ENCODE measurements at places on chromosomes 1 and 21. TPM values are rescaled to one million over a fixed set of nuclear protein-coding genes. Genes with fewer than 3 reads are reported as not detected.

DNA sequence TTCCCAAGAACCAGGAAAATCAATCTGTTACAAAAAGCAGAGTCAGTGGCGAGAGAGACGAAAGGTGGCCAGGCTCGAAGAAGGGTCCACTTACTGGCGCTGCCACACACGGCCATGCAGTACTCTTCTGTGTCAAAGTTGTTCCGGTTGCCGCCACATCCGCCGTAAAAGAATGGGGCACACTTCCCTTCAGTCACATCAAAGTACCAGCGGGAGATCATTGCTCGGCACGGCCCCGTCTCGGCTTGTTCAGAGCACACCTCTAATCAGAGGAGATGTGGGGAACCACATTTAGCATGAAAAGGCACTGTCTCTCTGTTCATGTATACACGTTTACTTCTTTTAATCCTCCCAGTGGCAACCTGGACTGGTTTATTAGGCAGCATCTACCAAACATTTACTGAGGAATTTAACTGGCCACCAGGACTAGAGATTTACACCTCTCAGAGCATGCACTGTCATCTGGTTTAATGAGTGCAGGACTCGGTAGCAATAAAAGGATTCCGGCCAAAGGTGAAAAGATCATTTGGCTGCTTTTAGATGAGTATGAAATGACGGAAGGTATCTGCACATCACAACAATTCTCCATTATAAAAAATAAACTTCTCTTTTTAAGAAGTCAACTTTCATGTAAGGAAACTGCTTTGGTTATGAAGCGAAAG, 170.5 kb downstream of the APP start:
- no peak for DNase-seq

GRCh38 chr1:176315519-176316220, 108.6 kb upstream of the COP1 start:
- DNase-seq, result no peak

- no peak for DNase-seq
Measured at GRCh38 chr1:189697113-189697512, 780.6 kb downstream of the BRINP3 start.

GRCh38 chr1:221411283-221411682, 330.6 kb downstream of the DUSP10 start:
- no peak for DNase-seq

- DNase-seq, result no peak
Measured at GRCh38 chr1:154839691-154840090, 30.4 kb downstream of the KCNN3 start.

DNA sequence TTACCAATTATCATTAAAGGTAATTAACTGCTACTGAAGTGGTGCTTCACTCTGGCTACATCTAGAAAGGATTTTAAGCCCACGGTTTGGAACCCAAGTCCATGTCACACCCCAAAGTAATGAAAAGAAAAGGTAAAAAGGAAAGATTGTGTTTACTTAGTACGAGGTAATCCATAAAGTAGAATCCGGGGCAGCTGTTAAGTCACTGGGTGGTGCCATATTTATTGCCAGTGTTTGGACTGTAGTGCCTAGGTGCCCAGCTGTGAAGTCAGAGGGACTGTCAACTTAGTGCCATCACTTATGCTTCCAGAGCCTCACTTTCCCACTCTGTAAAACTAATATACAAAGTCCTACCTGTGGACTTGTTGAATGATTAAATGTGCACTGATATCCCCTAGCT, 52.2 kb upstream of the GRHL3 start:
- no peak for DNase-seq

- no peak for DNase-seq
Measured at GRCh38 chr1:3017440-3018050, 3.7 kb upstream of the ACTRT2 start.

- DNase-seq, result no peak
Measured at GRCh38 chr1:15742339-15742801, at the start of gene TMEM82. TMEM82 (plus strand) TSS chr1:15742499; CDS start chr1:15742560, 61 bp downstream.

DNA sequence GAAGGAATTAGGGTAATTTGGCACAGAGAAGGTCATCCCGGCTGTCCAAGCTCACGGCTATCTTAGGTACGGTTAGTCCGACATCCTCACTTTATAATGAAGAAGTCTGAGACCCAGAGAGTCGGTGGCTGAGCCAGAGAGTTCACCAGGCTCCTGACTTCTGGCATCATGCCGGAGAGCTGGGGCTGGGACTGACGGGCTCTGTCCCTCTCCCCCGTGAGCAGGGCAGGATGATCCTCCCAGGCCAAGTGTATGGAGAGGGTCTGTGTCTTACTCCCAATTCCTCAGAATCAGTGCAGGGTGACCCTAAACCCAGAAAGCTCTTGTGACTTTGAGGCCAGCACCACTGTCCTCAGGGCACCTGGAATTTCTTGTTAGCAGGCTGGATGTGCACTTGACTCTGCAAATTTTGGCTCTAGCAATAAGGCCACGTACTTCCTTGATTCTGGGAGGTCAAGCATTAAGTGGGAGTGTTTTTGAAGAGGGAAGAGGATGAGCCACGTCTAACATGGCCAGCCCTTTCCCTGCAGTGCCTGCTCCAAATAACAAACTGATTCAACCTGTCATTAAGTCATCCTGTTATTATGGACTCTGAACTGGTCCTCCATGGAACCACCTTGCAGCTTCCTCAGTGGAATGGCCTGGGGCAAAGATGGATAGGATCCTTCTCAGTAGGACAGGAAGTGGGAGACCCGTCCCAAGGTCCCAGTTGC, 20.8 kb upstream of the BTG2 start:
- no peak for DNase-seq

DNA sequence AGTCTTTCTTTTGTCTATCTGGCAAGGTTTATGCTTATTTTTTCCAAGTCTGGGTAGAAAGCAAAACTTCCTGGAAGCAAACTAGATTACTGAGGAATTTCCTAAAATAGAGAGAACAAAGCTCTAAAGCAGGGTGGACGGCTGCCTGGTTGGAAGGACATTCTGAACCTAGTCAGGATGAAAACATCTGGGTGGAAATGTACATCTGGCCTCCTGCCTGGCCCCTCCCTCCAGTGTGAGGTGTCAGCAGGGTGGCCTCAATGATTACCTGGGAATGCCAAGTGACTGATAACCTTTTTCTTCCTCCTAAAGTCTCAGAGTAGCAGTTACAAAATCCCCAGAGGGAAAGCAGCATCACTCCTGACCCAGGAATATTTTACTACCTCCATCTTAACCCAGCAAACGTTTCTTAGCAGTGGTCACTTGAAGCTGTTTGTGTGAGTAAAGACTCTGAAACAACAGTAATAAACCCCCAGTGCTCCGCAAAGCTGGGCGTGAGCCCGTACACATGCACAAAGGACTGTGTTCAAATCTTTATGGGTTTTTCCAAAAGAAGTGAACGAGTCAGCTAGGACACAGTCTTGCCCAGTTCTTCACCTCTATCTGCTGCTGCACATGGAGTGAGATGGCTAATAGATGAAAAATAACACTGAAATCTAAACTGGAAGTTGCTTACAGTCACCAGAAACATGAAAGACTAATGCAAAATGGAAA, 18.9 kb downstream of the ANGPTL7 start:
- no peak for DNase-seq

DNA sequence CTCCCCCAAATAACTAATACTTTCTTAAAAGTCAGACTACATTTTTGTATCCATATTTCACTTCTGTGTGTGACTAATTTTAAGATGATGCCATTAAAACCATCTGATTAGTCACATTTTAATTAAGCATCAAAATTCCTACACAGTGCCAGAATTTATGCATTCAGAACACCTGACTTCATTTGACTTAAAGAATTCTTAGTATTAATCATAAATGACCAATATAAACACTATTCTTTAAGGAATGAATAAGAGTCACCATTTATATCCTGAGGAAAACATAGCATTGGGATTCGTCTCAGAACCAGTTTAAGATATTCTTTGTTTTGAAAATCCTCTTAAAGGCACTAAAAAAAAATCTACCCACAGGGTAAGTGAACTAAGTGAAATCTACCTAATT, 37.0 kb downstream of the TM2D1 start:
- DNase-seq, result no peak

DNA sequence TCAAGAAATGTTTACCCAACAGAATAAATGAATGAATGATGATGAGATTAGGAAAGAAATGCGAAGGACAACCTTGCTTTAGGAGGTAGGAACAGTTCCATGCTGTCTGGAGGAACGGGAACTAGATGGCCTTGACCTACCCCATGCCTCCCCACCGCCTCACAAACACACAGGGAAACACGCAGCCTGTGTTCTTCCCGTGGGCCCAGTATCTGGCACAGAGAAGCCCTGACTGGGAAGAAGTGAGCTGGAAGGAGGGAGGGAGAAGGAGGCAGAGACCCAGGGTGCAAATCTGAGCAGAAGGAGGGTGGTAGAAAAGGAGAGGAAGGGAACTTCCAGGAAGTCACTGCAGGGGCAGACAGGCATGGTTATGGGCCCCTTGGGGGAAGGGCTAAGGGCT, 3.5 kb upstream of the ADORA1 start:
- DNase-seq, result no peak

DNA sequence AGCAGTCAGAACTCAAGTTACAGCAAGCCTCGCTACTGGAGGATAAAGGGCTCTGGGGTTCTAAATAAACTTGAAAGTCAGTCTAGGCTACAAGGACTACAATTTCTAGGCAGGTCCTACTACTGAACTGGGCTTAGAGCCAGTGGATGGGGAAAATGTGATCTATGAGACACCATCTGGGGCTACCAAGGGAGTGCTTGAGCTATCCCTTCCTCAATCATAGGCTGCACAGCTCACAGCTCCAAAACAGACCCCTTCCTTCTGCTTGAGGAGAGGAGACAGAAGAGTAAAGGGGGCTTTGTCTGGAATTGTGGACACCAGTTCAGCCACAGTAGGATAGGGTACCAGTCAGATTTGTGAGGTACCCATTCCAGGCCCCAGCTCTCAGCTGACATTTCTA, 145.8 kb upstream of the SNX7 start:
- DNase-seq, result no peak

GRCh38 chr1:93979718-93980319, 70.6 kb upstream of the GCLM start:
- DNase-seq, result peak; percentile 79

- no peak for DNase-seq
Measured at GRCh38 chr21:36478941-36479340, 981 bp downstream of the CLDN14 start.

DNA sequence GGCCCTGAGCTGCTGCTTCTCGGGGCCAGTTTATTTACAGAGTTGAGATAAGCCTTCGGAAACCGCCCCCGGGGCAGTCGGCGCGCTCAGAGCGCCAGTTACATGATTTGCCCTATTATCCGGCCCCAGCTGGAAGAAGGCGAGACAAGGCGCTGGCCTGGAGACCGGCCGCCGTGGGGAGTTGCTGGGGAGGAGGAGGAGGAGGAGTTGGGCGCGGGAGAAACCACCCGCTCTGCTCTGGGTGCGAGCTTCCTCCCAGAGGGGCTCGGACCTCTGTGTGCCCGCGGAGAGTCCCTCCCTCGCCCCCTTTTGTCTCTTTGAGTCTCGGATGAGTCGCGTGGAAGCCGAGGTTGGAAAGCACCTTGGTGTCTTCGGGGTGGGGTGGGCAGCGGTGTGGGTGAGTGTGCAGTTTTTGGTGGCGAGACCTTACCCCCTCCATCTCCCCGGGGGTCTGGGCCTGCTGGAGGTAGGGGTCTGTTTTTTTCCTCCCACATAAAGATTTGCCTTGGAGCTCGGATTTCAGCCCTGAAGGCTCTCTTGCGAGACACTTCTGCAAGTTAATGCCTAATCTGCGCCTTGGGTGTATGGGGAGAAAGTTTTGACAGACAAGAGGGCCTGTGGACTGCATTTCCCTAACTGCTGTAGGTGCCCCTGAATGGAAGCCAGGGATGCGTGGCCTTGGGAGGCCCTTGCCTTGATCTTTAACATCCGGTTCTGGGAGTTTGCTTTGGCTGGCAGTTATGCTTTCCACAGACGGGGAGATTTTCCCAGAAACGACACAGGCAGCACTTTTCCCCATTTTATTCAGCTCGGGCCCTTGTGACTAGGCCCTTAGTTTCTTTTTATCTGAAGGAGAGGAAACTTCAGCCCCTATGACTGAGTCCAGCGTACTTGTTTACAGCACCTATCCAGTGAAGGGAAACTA, 80.0 kb downstream of the NDUFS5 start:
- peak; percentile 45 for DNase-seq

- DNase-seq, result no peak
Measured at GRCh38 chr1:85372683-85373377, 92.1 kb downstream of the DDAH1 start.

DNA sequence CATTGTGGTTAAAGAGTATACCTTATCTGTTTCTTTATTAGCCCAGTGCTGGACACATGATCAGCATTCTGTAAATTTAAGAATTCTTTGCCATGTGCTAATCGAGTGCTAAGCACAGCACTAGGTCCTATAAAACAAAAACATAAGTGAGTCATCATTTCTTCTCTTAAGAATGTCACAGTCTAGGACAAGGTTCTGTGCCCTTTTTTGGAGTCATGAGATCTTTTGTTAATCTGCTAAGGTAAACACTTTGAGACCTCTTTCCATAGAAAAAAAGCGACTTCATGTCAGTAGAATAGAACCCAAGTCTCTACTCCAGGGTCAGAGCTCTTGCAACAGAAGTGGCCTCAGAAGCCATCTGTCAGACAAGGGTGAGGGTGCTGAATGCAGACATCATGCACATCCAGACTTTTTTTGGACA, 70.0 kb upstream of the NFIA start:
- DNase-seq, result no peak

- DNase-seq, result no peak
Measured at GRCh38 chr1:94947437-94947836, 20.5 kb upstream of the CNN3 start.

- no peak for DNase-seq
Measured at GRCh38 chr1:101406271-101406670, 169.5 kb downstream of the S1PR1 start.

DNA sequence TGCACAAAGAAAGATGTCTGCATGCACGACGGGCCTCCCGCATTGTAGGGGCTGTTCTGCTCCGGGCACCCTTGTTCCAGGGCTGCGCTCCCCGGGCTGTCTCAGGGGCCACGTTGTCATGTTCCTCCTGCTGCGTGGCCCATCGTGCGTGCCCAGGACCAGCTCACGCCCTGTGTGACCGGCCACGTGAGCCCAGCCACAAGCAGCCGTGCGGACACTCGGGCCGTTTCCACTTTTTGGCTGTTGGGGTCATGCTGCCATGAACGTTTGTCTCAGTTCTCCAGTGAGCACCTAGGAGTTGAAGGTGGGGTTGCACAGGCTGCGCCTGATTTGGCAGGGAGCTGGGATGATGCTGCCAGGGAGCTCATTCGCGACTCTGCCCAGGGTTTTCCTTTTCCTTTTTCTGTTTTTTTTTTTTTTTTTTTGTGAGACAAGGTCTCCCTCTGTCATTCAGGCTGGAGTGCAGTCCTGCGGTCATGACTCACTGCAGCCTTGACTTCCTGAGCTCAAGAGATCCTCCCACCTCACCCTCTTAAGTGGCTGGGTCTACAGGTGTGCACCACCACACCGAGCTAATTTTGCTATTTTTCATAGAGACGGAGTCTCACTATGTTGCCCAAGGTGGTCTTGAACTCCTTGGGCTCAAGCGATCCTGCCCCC, 17.4 kb downstream of the PDXK start:
- no peak for DNase-seq

GRCh38 chr1:7383671-7384520, 387.2 kb upstream of the VAMP3 start:
- no peak for DNase-seq

VASH2 gene
- total RNA-seq, result 9.0 TPM

SPRR2E gene
- not detected for total RNA-seq

CD34 gene
- total RNA-seq, result 10.5 TPM

FAM20B gene
- 33.1 TPM for total RNA-seq

SPRR2B gene
- total RNA-seq, result not detected

FMO1 gene
- total RNA-seq, result 75.7 TPM

JTB gene
- 140 TPM for total RNA-seq

HOOK1 gene
- 12.1 TPM for total RNA-seq
